ENCODE measurements at places on chromosomes 16 and 17. TPM values are rescaled to one million over a fixed set of nuclear protein-coding genes. Genes with fewer than 3 reads are reported as not detected.

Gene CCDC154
- total RNA-seq, result 1.7 TPM

Gene ZNF594
- 7.2 TPM for total RNA-seq

Gene KRT27
- total RNA-seq, result not detected

Gene ABCC3
- 0.68 TPM for total RNA-seq

Gene LGALS9B
- total RNA-seq, result not detected

Gene GPR139
- total RNA-seq, result not detected

Gene KRT40
- not detected for total RNA-seq

Gene PLD6
- 12.9 TPM for total RNA-seq

Gene PYY
- not detected for total RNA-seq

Gene PRAC2
- not detected for total RNA-seq

Gene RGS9
- total RNA-seq, result 2.8 TPM

Gene TLCD3B
- total RNA-seq, result not detected

Gene TMED6
- total RNA-seq, result not detected

Gene HBA1
- total RNA-seq, result 91.7 TPM

Gene RAI1
- 31.9 TPM for total RNA-seq

Gene CASKIN1
- total RNA-seq, result 5.8 TPM

Gene ENPP7
- total RNA-seq, result not detected

Gene AANAT
- total RNA-seq, result not detected

Gene KRTAP1-1
- total RNA-seq, result not detected

Gene AGRP
- not detected for total RNA-seq

Measured in Right ventricle myocardium inferior (tissue), 1 donor.